Activated naive CD4-positive, alpha-beta T cell treated with anti-CD3 and anti-CD28 coated beads for 36 hours (primary cell): ENCODE measurements at places on chromosomes 5 and 9.

DNA sequence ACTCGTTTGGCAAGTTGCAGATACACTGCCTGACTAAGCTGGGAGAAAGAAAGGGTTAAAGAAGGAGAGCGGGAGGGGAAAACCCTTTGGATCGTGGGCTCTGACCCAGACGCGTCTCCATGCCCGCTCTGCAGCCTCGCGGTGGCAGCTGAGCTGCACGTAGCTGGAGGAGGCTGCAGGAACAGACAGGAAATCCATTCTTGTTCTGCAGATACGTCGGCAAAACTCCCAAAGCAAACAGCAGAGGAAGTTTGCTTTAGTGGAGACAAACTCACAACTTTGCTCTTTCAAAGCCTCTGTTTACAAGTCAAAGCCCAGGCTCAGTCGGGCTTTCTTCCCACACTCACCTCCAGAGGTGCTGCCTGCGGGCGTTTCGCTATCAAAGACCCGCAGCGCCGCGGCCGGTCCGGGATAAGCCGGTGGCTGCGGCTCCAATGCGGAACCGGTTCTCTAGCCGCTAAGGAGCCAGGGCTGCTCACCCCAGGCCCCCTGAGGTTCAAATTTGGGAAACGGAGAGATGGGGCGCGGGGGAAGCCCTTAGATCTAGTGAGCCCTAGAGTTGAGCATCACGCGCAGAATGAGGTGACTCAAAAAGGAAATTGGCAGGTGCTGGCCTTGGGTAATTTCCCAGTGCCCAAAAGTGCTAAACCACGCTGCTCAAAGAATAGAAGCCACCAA lies 60.7 kb downstream of the MAT2B start:
- peak; percentile 73 for DNase-seq

DNA sequence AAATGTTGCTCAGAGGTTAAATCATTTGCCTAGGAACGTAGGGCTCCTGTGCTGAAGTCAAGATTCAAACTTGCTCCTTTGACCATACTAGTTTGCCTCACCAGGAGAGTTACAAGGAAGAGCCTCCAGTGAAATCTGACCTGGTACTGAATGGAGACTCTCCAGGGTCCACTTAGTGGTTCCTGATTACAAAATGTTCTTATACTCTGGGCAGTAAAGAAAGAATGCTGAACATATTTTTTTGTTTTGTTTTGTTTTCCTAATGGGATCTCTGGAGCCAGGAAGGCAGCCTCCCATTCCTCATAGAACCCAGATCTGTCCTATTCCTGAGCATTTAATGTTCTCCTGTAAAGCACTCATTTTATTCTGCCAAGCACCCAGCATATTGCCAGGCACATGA lies 256.5 kb upstream of the CLINT1 start:
- no peak for DNase-seq

DNA sequence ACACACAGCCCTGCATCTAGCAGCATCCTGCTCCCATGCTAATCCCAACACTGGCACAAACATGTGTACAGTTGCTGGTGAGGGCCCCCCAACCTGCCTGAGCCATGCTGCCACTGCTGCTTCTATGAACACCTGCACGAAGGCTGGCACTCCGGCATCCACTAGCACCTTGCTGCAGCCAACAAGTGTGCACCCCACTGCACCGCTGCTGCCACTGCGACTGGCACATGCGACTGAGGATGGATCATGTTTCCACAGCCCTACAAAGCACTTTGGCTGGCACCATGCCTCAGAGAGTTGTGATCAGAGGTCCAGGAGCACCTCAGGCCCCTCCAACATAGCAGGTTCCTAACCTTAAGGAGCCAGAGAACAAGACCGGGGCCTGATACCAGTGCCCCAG lies 7.8 kb upstream of the PDCD1LG2 start:
- no peak for DNase-seq

GRCh38 chr9:110143485-110143884 lies 64.5 kb downstream of the C9orf152 start:
- no peak for DNase-seq

DNA sequence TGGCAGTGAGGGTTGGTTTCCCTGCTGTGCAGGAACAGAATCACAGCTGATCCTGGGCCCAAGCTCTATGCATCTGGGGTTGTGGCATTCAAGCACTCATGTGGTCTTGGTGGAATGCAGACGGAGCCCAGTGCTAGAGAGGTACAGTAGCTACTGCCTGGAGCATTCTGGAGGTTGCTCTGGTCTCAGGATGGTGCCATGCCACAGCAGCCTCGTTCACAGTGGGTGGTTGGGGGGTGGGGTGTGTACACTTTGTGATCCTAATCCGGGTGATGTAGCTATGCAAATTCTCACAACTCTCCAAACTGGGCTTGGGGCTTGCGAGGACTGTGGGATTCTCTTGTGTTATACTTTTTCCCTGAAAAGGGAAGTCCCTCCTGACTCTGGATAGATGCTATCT lies 45.2 kb downstream of the FGD3 start:
- no peak for DNase-seq

GRCh38 chr9:110744715-110745384 lies 76.3 kb downstream of the MUSK start:
- no peak for DNase-seq
